CD4-positive, alpha-beta T cell (primary cell): ENCODE measurements at places on chromosomes 3 and 15.
A peak's percentile ranks its signal among the peaks of the same experiment; 100 is the strongest.

GRCh38 chr3:123941121-123941520 lies 19.9 kb downstream of the CCDC14 start:
- DNase-seq = no peak

GRCh38 chr3:52532517-52532837 lies 1.2 kb downstream of the NT5DC2 start:
- DNase-seq = peak; percentile 33

DNA sequence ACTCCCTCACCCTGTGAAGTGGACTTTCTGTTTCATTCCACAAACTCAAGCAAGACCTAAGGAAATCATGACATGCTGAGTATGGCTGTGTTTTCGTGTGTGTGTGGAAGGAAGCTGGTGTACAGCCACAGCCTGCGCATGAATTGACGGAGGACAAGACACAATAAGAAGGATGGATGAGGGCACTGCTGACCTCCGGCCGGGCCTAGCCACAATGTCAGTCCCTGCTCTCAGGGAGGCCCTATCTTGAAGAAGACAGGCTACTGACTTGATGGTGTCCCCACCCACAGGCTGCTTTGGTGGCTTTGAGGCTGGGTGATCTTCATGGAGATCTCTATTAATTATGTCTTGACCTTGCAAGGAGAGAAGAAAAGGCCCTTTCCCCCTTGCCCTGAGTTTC lies 39.3 kb upstream of the CDCP1 start:
- no peak for DNase-seq

GRCh38 chr3:121696186-121696585 lies 35.5 kb upstream of the HCLS1 start:
- DNase-seq = no peak

GRCh38 chr3:196280689-196281440 lies 6.7 kb downstream of the PCYT1A start:
- DNase-seq = no peak

DNA sequence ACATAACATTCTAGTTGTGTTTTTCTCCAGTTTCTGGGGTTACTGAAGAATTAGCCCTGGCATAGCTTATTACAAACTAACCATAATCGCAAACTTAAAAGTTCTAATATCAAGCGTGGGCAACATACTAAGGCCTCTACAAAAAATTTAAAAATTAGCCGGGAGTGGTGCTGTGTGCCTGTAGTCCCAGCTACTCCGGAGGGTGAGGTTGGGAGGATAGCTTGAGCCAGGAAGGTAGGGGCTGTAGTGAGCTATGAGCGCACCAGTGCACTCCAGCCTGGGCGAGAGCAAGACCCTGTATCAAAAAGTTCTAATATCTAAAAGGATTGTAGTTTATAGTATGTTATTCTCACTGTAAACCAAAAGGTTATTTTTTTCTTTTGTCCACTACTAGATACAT lies 1.1 kb downstream of the OIP5 start:
- DNase-seq = no peak
